ENCODE measurements at places on chromosomes 7 and 10.

DNA sequence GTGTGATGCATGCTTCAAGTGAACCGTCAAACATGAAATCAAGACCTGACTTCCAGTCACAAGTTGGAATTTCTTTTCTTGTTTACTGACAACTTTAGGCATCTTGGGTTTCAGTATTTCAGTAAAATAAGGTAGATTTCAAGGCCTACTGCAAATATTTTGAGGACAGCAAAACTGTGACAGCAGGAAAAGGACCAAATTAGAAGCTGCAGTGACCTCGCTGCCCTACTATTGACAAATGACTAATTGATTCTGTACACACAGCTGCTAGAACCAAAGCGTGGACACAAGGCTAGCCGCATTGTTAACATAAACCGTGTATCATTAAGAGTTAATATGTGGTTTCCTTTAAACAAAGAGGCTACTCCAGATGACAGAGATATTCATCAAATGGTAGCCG, 105.7 kb upstream of the SEC61G start:
- DNase-seq, result no peak

DNA sequence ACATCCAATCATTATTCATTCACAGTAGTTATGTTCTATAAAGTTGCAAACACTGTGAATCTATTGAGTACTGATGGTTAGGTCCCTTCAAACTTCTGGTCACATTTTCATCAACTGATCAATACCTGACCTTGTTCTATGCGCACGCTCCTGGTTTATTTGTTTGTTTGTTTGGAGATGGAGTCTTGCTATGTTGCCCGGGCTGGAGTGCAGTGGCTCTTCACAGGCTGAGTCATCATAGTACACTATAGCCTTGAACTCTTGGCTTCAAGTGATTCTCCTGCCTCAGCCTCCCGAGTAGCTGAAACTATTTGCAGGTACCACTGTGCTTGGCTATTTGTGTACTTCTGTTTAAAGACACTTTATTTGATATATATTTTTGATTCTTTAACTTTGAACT, 19.3 kb downstream of the SND1 start:
- DNase-seq, result no peak

GRCh38 chr7:116762971-116763370, 91.0 kb downstream of the MET start:
- DNase-seq, result no peak

DNA sequence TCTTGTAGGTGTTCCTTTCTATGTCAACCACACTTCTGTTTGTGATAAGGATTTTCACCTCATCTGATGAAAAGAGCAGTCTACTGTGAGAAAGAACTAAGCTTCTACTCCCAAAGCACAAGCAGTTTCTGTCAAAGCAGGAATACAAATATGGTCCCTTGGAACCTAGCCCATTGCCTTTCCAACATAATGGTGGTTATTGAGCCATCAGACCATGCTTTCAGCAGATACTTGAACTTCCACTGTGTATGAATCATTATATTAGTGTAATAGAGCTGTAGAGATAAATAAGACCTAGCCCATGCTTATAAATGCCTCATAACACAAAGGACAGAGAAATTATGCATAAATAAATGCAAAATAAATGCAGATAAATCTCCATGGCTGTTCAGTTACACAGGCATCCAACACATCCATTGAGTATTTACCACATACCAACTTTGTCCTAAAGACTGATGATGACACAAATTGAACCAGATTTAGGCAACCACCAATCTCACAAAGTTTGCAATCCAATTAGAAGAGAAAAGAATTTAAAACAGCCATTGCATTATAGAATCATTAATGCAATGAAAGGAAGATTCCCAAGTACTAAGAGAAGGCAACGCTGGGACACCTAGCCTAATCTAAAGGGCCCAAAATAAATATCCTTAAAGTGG, 729.4 kb upstream of the C7orf33 start:
- no peak for DNase-seq

- DNase-seq, result no peak
Observed at GRCh38 chr7:149846436-149847046, 8.4 kb downstream of the ZNF862 start.

GRCh38 chr7:142878315-142878714, 7.2 kb downstream of the TRPV6 start:
- no peak for DNase-seq

DNA sequence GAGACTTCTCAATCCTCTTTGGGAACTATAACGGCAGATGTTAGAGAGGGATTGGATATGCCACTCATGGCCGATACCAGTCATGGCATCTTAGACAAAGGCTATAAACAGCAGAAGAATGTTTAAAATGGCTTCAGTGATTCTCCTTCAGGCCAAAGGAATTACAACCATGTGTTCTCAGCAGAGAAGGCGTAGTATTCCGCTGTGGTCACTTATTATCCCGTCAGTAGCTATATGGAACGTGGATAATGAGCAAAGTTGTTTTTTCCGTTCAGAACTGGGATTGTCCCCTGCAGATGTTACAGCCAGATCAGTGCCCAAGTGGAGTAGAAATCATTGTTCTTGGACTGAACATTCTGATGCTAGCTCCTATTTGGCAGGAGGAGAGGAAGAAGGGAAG, 43.1 kb downstream of the TEX36 start:
- DNase-seq, result no peak

- peak; percentile 47 for DNase-seq
Observed at GRCh38 chr7:29243910-29244655, 49.5 kb downstream of the CHN2 start.

GRCh38 chr7:51126324-51126723, 190.3 kb downstream of the COBL start:
- no peak for DNase-seq

DNA sequence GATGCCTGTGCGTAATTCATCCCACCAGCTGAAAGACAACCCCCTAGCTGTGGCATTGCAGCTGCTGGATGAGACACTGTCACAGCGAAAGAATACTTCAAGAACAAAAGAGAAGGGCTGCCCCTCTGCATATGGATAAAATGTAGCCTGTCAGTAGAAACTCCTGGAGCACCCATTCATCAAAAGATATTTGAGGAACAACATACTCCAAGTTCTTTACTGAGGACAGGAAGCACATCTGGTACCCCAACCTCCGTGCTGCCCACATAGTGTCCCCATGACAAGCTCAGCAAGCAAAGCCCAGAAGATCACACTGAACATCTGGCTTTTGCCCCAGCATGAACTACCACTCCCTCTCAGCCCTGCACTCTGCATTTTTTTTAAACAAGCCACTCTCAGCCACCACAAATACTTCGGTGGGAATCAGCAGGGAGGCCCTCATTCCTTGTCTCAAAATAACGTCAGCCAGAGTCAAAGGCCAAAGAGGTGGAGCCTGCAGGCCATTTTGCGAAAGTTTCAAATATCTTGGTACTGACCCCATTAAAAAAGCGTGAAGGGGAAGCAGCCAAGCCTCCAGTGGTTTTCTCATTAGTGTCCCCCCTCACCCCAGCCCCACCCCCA, 1.7 kb downstream of the CREB3L2 start:
- DNase-seq, result no peak

GRCh38 chr7:112159351-112159750, 46.8 kb downstream of the DOCK4 start:
- DNase-seq, result no peak

DNA sequence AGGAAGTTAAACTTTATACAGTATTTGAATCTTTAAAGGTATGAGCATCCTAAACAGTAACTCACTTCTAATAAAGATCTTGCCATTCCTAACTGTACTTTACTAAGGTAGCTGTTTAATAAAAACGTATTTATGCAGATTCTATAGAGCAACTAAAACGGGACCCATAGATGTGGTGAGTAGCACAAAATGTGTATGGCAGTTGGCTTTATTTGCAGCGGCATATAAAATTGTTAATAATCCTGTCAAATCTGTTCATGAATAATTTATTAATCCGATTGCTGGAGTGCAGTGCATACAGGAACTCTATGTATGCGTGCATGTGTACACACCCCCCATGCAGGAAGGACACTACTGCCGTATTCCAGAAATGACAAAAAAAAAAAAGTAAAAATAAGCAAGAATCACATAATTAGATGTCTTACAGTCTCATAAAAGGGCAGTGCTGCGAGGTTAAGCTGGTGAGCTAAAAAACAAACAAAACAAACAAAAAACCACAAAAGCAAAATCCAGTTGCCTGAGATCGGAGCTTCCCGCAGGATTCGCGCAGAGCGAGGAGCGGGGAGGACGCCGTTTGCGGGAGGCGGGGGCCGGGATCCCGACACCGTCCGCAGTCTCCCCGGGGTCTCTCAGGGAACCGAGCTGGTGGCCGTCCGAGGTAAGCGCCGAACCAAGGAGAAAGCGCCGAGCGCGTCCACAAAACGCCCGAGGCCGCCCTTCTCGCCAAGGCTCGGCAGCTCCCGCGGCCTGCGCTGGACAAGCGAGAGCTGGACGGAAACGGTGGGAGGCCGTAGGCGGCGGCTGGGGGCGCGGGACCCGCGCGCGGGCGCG, 518 bp upstream of the COMMD3 start:
- DNase-seq, result no peak

GRCh38 chr10:113003052-113003451, 53.0 kb downstream of the TCF7L2 start:
- DNase-seq, result no peak

- DNase-seq, result no peak
Observed at GRCh38 chr10:69472544-69472943, 21.3 kb downstream of the TSPAN15 start.

GRCh38 chr7:65239707-65240352, 133.8 kb upstream of the ZNF92 start:
- DNase-seq, result no peak
